ENCODE measurements at places on chromosomes 7 and 10.

DNA sequence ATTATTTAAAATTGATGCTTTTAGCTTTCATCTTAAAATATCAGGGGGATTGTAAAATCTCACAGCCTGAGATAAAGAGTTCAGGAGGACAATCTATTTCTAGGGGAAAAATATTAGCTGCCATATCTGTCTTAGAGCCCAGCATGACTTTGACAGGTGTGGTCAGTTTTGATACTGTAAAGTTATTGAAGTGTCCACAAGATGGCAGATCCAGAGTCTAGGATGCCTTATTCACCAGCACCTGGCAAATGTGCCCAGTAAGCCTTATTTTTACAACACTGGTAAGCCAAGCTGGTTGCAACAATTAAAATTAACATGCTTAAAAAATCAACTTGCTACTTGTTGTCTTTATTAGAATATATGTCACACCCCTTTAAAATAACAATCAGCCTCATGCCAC, 579.3 kb downstream of the SH2D4B start:
- DNase-seq = no peak

DNA sequence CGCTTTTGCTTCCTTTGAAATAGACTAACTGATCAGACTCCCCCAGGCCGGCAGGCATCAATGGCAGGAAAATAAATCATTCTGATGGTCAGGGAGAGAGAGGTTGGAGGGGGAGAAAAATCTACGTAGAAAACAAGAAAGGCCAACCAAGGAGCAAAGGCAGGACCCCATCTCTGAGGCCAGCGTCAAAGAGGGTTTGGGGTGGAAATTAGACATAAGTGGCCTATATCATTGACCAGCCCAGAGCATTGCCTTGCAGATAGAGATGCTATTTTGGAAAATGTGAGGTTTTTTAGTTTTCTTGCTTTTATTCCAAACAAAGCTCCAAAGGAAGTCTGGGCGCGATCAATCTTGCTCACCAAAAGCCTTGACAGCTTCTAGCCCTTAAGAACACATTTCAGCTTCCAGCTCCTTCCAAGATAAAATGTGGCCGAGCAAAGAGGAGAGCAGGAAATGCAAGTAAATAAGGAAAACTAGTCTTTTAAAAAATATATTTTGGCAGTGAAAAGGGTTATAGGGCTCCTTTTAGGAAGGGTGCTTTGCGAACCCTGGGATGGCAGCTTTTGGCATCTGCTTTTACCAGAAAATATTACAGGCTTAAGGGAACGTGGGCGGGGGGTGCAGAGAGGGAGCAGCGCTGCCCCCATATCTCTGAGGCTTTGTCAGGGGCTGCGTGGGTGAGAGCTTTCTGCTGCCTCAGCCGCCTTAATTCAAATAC, 2.0 kb upstream of the HOXA2 start:
- DNase-seq = no peak

DNA sequence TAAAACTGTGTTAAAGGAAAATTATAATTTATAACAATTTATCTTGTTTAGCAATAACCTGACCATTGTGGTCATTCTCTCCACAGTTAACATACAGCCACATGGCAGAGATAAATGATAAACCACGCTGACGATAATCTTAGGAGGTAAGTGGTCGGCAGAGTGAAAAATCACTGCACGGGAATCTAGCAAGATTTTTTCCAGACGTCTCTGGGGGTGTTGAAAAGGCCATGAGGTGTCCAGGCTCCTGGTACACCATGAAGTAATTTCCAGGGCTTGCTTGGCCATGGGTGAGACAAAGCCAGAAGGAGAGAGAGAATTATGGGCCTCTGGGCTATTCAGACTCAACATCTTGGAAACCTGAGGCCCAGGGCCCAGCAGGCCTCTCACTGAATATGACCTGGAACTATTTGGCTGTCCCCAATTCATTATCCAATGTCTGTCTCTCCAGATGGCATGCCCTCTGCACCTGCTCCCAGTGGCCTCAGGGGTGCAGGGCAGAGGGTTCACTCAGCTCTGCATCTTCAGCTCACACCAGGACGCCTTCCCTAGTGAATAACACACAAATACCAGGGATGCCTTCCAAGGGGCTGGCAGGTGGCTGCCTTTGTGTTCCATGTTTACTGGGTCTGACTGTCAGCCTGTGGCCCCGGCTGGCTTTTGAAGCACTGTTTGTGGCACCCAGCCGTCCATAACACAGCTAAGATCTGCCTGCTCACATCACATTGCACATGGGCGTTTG, 590.4 kb upstream of the PFKP start:
- DNase-seq = no peak

DNA sequence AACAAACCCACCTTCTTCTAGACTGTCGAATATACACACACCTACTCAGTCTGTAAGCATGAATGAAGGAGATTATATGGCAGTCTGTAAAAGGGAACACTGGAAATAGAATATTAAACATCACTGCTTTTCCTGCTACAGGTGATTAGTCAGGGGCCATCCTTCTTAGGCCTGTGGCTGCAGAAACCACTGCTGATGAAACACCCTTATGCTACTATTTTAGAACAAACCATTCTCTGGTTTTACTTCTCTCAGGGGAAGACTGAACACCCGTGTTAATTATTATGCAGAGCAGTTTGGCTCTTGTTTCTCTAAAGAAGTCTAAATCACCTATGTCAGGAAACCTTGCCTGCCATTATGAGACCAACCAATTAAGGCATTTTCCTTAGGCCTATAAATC, 351.1 kb upstream of the KLF6 start:
- no peak for DNase-seq

DNA sequence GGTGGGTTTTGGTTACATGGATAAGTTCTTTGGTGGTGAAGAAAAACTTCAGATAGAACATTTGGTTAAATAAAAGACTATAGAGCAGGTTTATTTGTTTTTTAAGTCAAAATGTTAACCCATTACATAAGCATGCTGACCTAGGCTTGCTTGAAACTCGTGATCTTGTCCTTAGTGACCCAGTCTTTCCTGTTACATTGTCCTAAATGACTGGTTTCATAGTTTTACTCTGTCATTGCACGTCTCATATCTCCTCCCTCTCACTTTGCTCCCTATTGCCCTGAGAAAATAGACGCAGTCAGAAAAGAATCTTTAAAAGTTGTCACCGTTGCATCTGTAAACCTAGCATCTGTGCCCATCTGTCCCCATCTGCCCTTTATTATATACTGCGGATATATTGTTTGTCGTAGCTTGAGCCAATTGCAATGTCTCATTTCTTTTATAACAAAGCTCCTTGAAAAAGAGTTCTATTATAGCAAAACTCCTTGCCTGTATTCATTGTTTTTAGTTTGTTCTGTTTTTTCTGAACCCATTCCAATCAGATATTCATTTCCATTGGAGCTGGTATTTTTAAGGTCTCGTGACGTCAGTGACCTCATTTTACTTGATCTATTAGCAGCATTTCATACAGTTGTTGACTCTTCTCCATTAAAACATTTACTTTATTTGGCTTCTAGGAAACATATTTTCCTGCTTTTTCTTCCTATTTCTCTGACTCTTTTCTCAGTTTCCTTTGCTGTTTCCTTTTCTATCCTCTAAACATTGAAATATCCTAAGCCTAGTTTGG, 57.3 kb downstream of the HELLS start:
- DNase-seq = no peak

DNA sequence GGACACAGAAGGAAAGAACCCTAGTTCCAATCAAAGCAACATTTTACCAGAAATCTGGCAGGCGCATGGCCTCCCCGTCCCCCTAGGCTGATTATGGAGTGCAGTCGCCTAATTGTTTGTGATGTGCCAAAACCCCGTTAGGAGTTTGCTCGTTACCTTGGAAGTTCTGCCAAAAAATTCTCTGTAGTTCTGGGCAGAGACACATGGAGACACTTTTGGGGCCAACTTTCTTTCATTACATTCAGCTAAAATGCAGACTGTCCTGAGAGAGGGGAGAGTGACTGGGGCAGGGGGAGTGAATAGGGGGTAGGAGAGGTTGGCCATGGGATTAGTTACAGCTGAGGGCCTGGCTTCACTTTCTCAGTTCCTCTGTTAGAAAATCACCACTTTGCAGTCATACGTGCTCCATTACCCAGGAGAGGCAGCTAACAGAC, 158.0 kb upstream of the NPVF start:
- no peak for DNase-seq

DNA sequence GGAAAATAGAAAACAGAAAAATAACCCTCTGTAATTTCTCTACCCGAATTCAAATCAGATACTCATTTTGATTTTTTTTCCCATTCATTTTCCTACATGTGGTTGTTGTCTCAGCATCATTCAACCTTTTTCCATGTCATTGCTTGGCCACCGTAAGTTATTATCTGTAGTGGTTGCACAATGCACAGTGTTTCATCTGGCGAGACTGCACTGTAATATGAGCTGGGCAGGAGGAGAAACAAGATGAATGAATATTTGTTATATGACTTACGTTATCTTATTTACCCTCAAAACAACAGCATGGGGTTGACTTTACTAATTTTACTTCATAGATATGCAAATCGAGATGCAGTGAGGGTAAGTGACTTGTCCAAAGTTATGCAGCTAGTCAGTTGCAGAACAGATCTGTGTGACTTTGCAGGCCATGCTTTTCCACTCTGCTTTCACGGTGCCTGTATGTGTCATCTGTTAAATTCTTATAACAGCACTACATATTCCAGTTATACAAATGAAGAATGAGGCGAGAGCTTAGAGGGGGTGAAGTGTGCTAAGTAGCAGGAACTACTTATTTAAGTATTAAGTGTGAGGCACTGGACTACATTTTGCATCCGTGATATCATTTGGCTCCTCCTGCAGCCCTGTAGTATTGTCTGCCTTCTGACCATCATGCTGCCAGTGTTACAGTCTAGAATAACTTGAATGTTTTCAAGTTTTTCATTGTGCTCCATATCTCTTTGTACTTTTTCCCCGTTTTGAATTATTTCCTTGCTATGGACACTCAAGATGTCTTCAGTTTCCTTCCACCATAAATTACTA, 56.7 kb downstream of the ZMYND11 start:
- DNase-seq = peak; percentile 41

DNA sequence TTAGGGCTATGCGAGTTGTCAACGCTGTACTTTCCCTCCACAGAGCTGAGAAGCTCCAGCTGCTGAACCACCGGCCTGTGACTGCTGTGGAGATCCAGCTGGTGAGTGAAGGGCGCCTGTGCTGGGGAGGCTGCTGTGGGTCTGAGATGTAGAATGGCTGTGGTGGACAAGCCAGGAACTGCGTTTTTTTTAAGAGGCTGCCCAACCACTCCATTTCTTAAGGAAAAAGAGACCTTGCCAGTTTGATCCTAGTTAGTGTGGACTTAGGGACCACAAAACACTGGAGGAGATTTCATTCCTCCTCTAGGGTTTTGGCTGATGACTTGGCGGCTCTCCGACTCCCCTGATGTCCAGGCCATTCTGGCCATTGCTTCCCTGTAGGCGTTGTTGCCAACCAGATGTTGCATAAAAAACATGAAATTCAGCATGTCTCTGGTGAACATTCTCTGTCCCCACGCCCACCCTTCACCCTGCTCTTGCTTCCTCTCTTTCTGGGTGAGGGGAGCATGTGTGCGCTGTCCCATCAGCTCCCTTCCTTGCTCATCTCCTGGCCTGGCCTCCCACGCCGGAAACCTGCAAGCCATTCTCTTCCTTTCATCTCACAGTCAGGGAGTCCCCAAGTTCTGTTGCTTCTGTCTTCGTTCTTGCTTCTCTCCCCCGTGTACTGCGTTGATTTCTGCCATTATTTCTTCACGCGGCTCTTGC, 30.9 kb downstream of the CRCP start:
- no peak for DNase-seq

DNA sequence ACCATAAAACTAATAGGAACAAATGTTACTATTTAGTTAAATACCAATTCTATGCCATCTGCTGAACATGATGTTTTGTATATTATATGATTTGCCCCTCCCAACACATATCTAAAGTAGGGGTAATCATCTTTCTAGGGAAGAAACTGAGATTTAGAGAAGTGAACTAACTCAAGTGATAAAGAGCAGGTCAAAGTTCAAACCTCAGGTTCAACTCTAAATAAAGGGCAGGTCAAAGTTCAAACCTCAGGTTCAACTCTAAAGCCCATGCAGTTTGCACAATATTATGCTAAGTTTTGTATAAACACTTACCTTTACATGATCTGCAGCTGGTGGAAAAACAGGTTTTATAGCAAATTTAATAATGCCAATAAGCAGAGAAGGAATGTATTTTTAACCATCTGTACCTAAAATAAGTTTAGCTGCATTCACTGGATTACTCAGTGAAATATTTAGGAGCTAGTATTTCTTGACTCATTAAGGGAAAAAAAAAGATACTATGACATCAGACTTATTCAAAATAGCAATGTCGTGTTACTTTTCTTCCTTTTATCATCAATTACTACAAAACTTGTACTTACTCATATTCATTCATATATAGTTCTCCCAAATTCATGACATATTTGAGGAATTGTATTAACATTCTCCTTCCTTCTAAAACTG, 1194.3 kb upstream of the CELF2 start:
- DNase-seq = no peak

DNA sequence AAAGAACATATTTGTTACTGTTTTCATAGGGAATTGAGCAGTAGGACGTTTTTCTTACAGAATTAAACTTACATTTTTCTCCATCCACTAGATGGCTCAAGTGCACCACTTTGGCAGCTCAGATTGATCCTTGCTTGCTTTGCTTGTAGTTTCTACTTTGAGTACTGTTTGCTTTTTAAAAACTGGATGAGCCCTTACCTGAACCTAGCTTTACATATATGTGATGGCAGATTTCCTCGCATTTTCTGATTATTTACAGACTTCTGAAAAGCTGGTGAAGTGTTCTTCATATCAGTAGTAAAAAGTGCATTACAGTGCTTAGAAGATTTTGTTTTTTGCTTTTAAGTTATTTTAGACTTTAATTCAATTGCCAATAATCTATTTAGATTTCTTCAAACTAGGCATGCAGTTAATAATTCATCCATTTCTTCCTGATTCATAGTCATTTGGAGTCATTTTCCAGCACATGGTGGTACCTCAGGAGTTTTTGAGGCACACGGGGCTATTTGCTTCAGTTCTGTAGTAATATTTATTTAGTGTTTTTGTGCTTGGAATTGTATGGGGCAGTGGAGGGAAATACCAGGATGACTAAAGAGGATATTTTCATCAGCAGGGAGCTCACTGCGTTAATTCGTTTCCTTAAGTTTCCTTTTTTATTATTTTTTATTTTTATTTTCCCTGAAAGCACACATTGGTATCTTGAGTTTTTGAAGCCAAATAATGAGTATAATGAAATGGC, 57.3 kb downstream of the MAPK8 start:
- peak; percentile 76 for DNase-seq

- DNase-seq = no peak
Observed at GRCh38 chr7:17150018-17150417, 148.4 kb upstream of the AHR start.

GRCh38 chr10:5079836-5080235, 14.4 kb upstream of the AKR1C3 start:
- no peak for DNase-seq
